Esophagus muscularis mucosa (tissue), 4 donors: ENCODE measurements at places on chromosomes 11 and 22. TPM values are rescaled to one million over a fixed set of nuclear protein-coding genes. Genes with fewer than 3 reads are reported as not detected.

CALCA gene
- total RNA-seq: not detected

ELMOD1 gene
- 0.57 TPM for total RNA-seq

OR2AG2 gene
- total RNA-seq: not detected

- H3K27me3 ChIP-seq: no peaks in the 10 kb centered on the region
- DNase-seq: no peak
- H3K4me1 ChIP-seq: peaks cover 17% of the 10 kb centered on the region
- H3K4me3 ChIP-seq: no peak overlapping the region
- peaks cover 57% of the 10 kb centered on the region for H3K36me3 ChIP-seq
Measured at GRCh38 chr22:44164031-44164430, 16.7 kb upstream of the PARVG start.

DNA sequence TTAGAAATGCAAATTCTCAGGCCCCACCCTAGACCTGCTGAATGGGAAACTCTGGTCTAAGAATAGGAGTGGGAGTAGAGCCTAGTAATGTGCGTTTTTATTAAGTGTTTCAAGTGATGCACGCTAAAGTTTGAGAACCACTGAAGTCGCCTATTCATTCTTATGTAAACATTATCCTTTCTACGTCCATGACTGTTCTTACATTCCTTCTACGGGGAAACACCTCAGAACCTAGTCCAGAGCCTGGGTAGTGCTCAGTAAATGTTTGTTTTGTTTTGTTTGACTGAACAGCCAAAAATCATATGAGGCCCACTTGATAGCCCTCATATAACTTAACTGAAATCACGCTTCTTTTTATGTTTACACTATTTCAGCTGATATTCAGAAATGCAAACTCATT lies 29.8 kb downstream of the VSIG10L2 start:
- no peak for DNase-seq
- H3K4me3 ChIP-seq: no peak overlapping the region

DNA sequence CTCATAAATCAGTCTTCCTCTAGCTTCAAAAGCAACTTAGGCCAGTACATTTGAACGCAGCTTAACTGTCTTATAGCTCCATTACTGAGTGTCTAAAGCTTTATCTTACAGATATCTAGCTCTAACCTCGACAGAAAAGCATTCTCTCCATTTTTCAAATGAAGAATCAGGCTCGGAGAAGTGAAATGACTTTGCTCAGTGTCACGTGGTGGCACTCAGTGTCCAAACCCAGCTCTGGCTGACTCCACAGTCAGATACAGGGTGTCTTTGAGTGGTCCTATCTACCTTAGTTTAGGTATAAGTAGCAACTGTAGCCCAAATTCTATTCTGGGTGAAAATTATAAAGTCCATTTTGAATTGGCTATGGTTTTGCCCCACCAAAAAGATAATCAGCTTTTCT lies 38.7 kb upstream of the CHST1 start:
- H3K4me1 ChIP-seq: no peaks in the 10 kb centered on the region
- H3K27ac ChIP-seq: no peak overlapping the region

- H3K4me1 ChIP-seq: no peaks in the 10 kb centered on the region
- no peak for DNase-seq
- no peak overlapping the region for H3K4me3 ChIP-seq
- H3K36me3 ChIP-seq: no peaks in the 10 kb centered on the region
Measured at GRCh38 chr11:63520606-63521170, 14.8 kb downstream of the LGALS12 start.

- peaks cover 17% of the 10 kb centered on the region for H3K4me1 ChIP-seq
- H3K36me3 ChIP-seq: no peaks in the 10 kb centered on the region
- no peak overlapping the region for H3K4me3 ChIP-seq
- H3K27me3 ChIP-seq: no peaks in the 10 kb centered on the region
- no peak for DNase-seq
Measured at GRCh38 chr11:57342702-57343101, 4.5 kb downstream of the P2RX3 start.

DNA sequence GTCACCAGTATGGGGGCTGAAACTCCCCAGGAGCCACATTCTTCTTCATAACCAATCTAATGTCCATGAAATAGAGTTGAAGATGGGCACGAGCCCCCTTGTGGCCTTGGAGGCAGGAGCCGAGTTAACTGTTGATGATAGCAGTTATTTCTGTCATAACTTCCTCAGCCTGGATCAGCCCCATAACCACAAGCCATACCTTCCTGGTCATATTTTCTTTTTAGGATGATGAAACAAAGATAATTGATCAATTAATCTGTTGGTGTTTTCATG lies 65.0 kb upstream of the TTC12 start:
- DNase-seq: no peak
- no peaks in the 10 kb centered on the region for H3K36me3 ChIP-seq
- no peak overlapping the region for H3K4me3 ChIP-seq
- no peaks in the 10 kb centered on the region for H3K27me3 ChIP-seq
- no peak overlapping the region for H3K27ac ChIP-seq

DNA sequence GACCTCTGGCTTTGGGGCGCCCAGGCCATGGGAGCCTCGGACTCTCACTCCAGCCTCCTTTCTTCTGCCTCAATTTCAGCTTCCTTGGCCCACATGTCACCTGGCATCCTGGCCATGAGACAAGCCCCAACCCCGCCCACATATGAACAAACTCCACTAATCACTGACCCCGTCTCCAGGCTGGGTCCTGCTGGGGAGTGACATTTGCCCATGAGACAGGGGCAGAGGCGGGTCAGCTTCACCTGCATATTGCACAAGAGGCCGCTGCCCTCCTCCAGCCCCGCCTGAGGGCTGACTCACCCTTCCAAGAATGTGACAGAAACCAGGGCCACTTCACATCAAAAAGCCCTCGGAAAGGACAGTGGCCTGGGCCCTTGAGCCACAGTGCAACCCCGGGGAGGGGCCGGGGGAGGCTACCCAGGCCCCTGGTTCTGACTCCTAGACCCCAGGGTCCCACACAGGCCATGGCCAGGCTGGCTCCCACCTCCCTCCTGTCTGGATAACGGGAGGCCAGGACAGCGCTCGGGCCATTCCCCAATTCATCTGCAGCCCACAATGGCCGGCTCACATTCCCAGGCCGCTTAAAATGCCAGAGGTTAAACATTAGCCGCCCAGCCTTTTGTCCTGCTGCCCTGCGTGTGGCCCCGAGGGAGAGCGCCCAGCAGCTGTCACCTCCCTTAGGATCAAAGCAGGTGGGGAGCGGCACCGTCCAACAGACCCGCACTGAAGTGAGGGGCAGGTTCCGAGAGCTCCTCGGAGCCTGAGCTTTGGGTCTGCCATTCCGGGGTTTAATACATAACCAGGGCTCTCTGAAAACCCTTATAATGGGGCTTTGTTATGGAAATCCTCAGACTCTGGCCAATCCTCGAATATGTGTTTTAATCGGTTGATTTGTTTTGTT lies 42.3 kb downstream of the TRMU start:
- no peak overlapping the region for H3K4me3 ChIP-seq
- DNase-seq: no peak
- H3K36me3 ChIP-seq: peaks cover under 1% of the 10 kb centered on the region
- H3K27ac ChIP-seq: no peak overlapping the region

DNA sequence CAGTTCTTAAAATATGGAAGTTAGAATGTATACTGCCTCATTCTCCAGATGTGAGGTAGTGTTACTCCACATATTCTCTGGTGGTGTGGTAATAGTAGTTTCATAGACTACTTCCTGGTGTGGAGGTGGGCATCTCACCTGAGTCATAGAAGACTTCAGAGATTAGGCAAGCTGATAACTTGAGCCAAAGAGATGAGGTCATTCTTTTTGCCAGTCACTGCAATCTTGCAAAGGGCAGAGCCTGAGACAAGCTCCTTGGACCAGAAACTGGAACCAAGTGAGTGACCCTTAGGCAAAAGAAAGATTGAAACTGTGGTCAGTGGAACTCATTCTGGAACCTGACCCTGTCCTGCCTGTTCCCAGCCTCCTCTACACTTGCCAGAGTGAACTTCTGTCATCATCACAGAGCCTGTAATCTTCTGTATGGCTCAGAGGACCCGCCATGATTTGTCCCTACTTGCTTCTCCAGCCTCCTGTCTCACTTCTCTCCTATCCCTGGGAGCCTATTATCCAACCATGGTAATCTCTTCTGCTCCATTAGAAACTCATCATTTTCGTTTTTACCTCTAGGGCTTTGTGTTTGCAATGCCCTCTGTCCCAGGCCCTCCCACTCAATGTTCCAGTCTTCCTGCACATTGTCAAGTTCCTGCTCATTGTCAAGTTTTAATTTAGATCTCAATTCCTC lies 10.6 kb upstream of the CCDC83 start:
- no peaks in the 10 kb centered on the region for H3K36me3 ChIP-seq
- no peak overlapping the region for H3K27ac ChIP-seq
- no peaks in the 10 kb centered on the region for H3K4me1 ChIP-seq
- no peak overlapping the region for H3K4me3 ChIP-seq
- DNase-seq: no peak
- H3K27me3 ChIP-seq: no peaks in the 10 kb centered on the region

DNA sequence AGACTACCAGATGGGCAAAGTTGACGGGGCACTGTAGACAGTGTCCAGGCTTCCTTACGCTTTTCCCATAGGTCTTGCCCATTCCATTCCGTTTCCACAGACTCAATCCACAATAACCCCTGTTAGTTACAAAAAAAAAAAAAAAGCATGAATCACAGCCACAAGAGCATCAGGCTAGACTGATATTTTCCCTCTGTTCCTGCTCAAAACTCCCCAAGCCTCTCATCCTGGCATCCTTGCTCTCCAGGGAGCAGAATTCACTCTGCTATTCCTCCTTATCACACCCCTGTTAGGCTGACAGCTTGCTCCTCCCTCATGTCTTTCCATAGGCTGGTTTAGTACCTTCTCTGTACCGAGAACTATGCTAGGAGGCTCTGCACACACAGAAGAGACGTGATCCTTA lies 42.2 kb downstream of the TMEM123 start:
- H3K27me3 ChIP-seq: no peaks in the 10 kb centered on the region
- peaks cover 23% of the 10 kb centered on the region for H3K4me1 ChIP-seq
- DNase-seq: no peak

DNA sequence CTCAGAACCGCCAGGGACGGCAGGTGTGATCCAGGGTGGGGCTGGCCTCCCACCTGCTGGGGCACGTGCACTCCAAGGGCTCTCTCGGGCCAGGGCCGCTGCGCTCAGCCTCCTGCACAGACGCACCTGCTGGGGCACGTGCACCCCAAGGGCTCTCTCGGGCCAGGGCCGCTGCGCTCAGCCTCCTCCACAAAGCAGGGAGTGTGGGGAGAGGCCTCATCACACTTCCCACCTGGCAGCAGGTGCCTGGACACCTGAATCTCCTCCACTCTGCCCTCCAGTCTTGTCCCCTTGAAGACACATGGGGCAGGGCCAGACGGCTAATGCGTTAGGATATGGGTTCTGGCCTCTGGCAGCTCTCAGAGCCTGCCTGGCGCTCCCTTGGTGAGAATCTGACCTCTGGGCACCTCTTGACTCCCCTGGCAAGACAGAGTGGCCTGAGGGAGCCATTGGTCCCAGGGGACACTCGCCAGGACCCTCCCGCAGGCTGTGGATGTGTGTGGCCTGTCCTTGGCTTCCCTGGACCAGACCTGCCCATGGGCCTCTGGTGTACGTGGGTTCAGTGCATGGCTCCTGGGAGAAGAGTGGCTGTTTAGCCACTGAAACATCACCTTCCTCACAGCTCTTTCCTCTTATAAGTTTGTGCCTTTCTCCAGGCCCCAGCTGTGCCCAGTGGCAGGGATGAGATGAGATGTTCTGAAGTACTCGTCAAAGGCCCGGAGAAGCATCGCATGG lies 73.5 kb downstream of the BRD1 start:
- H3K36me3 ChIP-seq: no peaks in the 10 kb centered on the region
- no peak overlapping the region for H3K4me3 ChIP-seq
- H3K4me1 ChIP-seq: no peaks in the 10 kb centered on the region
- peaks cover 5% of the 10 kb centered on the region for H3K27me3 ChIP-seq
- H3K27ac ChIP-seq: no peak overlapping the region
- DNase-seq: peak; percentile 82

DNA sequence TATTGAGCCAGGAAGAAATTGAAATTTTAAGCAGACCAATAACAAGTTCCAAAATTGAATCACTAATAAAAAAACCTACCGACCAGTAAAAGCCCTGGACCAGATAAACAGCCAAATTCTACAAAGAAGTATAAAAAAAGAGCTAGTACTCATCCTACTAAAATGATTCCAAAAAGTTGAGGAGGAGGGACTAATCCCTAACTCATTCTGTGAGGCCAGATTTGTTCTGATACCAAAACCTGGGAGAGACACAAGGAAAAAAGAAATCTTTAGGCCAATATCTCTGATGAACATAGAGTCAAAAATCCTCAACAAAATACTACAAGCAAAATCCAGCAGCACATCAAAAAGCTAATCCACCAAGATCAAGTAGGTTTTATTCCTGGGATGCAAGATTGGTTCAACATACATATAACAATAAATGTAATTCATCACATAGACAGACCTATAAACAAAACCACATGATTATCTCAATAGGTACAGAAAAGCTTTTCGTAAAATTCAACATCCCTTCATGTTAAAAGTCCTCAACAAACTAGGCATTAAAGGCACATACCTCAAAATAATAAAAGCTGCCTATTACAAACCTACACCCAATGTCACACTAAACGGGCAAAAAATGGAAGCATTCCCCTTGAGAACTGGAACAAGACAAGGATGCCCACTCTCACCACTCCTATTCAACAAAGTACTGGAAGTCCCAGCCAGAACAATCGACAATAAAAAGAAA lies 13.1 kb downstream of the OR52A5 start:
- H3K36me3 ChIP-seq: no peaks in the 10 kb centered on the region
- no peaks in the 10 kb centered on the region for H3K27me3 ChIP-seq
- DNase-seq: no peak

DNA sequence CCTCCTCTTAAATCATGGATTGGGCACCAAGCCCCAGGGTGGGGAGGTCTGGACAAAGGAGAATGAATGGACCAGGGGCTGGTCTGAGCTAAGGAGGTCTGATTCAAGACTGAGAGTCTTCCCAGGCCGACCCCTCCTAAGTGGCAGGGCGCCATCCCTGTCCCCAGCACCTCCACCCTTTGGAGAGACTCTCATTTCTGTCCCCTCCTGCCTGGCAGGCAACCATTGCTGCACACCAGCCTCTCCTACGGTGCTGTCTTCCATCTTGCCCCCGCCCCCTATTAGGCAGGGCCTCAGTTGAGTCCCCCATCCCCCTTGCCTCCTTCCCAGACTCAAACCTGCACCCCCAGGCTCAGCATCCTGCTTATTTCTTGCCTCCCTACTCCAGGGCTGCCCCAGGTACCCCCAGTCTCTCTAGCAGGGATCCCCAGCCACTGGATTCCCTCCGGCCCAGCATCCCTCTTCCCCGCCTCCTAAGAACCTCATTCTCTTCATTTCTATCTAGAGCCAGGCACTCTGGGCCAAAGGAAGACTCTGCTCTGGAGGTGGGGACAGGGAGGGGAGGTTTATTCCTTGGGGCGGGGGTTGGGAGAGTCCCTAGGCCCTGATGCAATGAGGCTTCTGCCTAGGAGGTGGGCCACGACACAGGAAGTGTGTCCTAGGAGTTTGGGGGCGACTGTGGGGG lies 1.7 kb upstream of the RCOR2 start:
- H3K4me1 ChIP-seq: peaks cover 58% of the 10 kb centered on the region
- H3K27me3 ChIP-seq: no peaks in the 10 kb centered on the region
- no peak for DNase-seq
- H3K4me3 ChIP-seq: peak overlapping the region; percentile 62
- H3K36me3 ChIP-seq: no peaks in the 10 kb centered on the region
- H3K27ac ChIP-seq: peak overlapping the region; percentile 82
